Sigmoid colon (tissue), 7 donors: ENCODE measurements at places on chromosomes 7 and 10. TPM values are rescaled to one million over a fixed set of nuclear protein-coding genes. Genes with fewer than 3 reads are reported as not detected.

- H3K36me3 ChIP-seq, result no peaks in the 10 kb centered on the region
- no peak for DNase-seq
- no peaks in the 10 kb centered on the region for H3K27me3 ChIP-seq
Measured at GRCh38 chr10:116998172-116998571, 6.8 kb downstream of the SHTN1 start.

DRGX gene
- total RNA-seq, result not detected

DNA sequence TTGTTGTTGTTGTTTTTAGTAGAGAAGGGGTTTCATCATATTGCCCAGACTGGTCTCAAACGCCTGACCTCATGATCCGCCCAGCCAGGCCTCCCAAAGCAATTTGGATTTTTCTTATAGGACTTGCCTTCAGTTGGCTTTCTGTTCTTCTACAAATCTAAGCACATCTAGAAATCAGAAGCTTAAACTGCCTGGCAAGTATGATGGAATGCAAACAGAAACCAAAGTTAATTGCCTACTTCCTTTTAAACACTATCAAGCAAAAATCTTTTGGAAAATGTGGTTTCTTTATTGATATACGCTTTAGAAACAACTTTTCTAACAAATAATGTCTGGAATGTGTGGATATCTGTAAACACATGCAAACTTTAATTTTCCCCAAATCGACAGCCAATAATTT lies 64.9 kb downstream of the USP6NL start:
- no peaks in the 10 kb centered on the region for H3K27me3 ChIP-seq
- no peak overlapping the region for H3K27ac ChIP-seq
- H3K4me1 ChIP-seq, result peaks cover 4% of the 10 kb centered on the region
- DNase-seq, result no peak

THAP5 gene
- total RNA-seq, result 28.5 TPM

NOBOX gene
- not detected for total RNA-seq

DNA sequence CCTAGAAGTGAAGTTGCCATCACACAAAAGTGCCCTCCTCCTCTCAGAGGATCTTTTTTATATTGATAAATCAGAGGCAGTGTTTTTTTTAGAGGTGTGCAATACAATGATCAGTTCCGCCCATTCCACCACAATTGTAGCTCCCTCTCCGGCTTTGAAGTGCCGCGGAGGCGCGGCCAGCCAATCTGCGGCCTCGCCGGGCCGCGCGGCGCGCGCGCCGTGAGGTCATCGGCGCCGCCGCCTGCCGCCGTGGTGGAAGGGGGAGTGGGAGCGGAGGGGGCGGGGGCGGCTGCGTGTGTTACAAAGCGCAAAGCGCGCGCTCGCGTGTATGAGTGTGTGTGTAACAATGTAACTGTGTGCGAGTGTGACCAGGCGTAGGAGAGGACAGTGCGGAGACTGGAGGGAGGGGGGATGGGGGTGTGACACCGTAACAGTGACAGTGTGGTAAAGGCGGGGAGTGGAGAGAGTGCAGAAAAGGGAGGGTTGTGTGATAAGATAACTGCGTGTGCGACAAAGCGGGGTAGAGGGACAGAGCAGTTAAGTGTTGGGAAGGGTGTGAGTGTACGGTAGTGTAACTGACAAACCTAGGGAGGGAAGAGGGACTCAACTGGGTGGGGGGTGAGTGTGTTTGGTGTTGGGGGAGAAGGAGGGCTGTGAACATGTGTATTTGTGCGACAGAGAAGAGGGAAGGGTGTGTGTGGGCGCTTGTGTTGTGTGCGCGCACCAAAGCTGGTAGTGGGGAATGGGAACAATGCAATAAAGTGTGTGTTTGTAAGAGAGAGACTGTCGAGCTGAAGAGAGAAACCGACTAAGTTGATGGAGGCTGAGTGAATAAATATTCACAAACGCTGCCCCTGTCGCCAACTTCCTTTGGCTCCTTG lies at the start of gene SP8:
TSS of gene SP8 (minus strand) at position 108 of the 881 bp plus-strand sequence. CDS start at position 20, 88 bp downstream.
- H3K4me3 ChIP-seq, result no peak within 1 kb of the TSS
- no peak within 1 kb of the TSS for H3K27ac ChIP-seq
- peaks cover 100% of the 10 kb centered on the region for H3K27me3 ChIP-seq
- no peak for DNase-seq

PDZD8 gene
- total RNA-seq, result 33.9 TPM

DNA sequence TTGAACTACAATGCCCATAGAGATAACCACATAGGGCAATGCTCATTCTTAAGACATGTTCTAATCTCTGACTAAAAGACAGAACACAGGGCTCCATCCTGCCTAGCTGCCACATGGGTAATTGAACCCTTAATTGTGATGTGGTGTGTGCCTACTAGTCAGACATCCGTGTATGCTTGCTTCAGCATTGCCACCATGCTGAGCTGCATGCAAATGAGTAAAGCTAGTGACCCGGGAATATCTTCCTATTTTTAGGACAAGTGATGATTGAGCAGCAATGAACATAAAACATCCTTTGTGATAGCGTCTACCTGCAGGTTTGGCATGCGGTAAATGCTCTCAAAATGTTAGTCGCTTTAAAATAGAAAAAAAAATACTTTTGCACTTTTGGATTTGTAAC lies 115.8 kb downstream of the MAGI2 start:
- DNase-seq, result no peak
- no peak overlapping the region for H3K4me3 ChIP-seq
- no peaks in the 10 kb centered on the region for H3K4me1 ChIP-seq
- no peak overlapping the region for H3K27ac ChIP-seq
- H3K36me3 ChIP-seq, result no peaks in the 10 kb centered on the region
- no peaks in the 10 kb centered on the region for H3K27me3 ChIP-seq

EVX1 gene
- total RNA-seq, result not detected

- H3K4me1 ChIP-seq, result peaks cover 2% of the 10 kb centered on the region
- no peak overlapping the region for H3K4me3 ChIP-seq
- DNase-seq, result no peak
- no peak overlapping the region for H3K27ac ChIP-seq
Measured at GRCh38 chr10:18666810-18667209, 7.6 kb downstream of the ARL5B start.

DNA sequence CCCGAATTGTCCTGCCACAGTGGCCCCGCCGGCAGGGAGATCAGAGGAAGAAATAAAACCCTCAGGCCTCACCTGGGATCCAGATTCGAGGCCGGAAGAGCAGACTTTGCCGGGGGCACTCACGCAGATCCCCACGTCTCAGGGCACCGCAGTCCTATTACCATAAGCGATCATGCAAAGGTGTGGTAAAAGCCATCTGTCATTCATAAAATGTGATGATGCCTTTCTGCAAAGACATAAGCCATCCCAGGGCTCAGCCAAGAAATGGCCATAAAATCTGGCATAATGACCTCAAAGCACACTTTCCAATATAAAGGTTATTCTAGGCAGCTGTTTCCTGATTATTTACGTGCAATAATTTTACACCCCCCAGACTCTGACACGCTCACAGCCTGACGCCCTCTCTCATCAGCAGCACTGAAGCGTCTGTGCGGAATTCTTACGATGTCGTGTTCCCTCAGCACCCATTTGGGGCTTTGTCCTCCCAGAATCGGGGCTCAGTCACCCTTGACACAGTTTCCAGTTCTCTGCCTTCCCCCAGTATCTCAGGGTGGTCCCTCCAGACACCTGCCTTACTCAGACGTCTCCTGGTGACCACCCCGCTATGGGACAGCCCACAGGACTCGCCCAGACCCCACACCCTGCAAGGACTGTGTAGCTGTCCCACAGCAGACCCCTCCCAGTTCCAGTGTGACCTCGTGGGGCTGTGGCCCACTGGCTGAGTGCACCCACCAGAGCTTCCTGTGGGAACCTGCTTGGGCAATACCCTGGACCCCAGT lies 74.3 kb upstream of the FAM20C start:
- no peaks in the 10 kb centered on the region for H3K27me3 ChIP-seq
- peak overlapping the region; percentile 43 for H3K27ac ChIP-seq
- DNase-seq, result peak; percentile 55
- no peaks in the 10 kb centered on the region for H3K36me3 ChIP-seq
- H3K4me1 ChIP-seq, result peaks cover 15% of the 10 kb centered on the region

DNA sequence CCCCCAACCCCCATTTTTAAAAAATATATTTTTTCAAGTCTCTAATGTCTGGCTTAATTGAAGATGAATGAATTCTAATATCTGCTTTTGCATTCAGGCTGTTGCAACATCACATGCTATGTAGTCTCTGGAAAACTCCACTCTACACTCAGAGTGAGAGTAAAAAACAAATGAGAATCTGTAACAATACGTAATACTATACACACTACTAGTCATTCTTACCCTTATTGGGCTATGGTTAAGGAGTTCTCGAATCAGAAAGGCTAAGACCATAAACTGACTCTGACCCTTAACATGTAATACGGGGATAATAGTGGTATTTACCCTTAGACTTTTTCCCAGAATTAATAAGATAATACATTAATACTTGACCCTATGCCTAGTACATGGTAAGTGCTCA lies 42.9 kb upstream of the TMEM168 start:
- H3K4me3 ChIP-seq, result no peak overlapping the region
- H3K4me1 ChIP-seq, result no peaks in the 10 kb centered on the region
- no peaks in the 10 kb centered on the region for H3K27me3 ChIP-seq
- peaks cover 16% of the 10 kb centered on the region for H3K36me3 ChIP-seq

- H3K36me3 ChIP-seq, result peaks cover 6% of the 10 kb centered on the region
- peak overlapping the region; percentile 23 for H3K27ac ChIP-seq
- H3K4me3 ChIP-seq, result no peak overlapping the region
Measured at GRCh38 chr10:475709-476454, 213.6 kb downstream of the DIP2C start.

CLDN3 gene
- 0.71 TPM for total RNA-seq

LIPF gene
- not detected for total RNA-seq

SLC13A1 gene
- total RNA-seq, result not detected

GRCh38 chr7:108026116-108026515 lies 23.2 kb upstream of the LAMB1 start:
- H3K27ac ChIP-seq, result no peak overlapping the region
- H3K27me3 ChIP-seq, result no peaks in the 10 kb centered on the region
- no peaks in the 10 kb centered on the region for H3K4me1 ChIP-seq
- no peaks in the 10 kb centered on the region for H3K36me3 ChIP-seq
- DNase-seq, result no peak
- H3K4me3 ChIP-seq, result no peak overlapping the region

CPVL gene
- 6.6 TPM for total RNA-seq

DNA sequence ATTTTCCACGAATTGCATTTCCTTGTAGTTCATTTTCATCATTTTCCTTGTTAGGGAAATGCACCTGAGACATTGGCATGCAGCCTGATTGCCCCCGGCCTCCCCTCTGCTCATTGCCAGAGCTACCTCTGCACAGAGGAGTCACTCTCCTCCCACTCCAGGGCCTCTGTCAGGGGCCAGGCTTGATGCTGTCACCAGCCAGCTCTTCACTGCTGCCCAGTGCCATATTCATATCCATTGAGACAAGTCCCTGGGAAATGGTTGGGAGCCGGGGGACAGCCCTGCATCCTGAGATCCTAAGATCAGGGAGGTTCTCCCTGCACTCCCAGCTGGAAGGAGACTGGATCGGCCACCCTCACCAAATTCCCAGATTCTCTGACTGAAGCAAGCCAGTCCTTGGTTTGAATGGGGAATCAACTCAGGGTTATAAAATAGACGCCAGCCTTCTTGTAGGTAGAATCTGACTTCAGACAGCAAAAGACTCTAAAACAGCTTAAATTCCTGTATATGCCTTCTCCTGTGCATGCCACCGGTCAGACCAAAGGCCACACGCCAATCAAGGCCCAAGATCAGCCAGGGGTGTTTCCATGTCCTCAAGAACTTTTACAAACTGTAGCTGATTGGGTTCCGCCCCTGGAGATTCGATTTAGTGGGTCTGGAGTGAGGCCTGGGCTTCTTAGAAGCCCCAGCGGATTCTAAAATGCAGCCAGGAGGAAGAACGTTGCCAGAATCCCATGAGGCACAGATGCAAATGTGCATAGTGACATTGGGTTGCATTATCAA lies 86.5 kb downstream of the PARP12 start:
- no peak for DNase-seq
- no peaks in the 10 kb centered on the region for H3K36me3 ChIP-seq
- H3K27ac ChIP-seq, result no peak overlapping the region
- H3K27me3 ChIP-seq, result no peaks in the 10 kb centered on the region

ZNF488 gene
- total RNA-seq, result not detected

GRCh38 chr10:98899018-98899417 lies 336.6 kb downstream of the HPSE2 start:
- H3K4me3 ChIP-seq, result no peak overlapping the region
- no peak for DNase-seq
- H3K36me3 ChIP-seq, result no peaks in the 10 kb centered on the region
- no peak overlapping the region for H3K27ac ChIP-seq
- no peaks in the 10 kb centered on the region for H3K27me3 ChIP-seq
- H3K4me1 ChIP-seq, result no peaks in the 10 kb centered on the region

- no peaks in the 10 kb centered on the region for H3K27me3 ChIP-seq
- no peak overlapping the region for H3K4me3 ChIP-seq
- no peak for DNase-seq
- H3K36me3 ChIP-seq, result no peaks in the 10 kb centered on the region
Measured at GRCh38 chr7:101330011-101330484, 8.4 kb upstream of the IFT22 start.

DYNC1I1 gene
- 37.8 TPM for total RNA-seq

DNA sequence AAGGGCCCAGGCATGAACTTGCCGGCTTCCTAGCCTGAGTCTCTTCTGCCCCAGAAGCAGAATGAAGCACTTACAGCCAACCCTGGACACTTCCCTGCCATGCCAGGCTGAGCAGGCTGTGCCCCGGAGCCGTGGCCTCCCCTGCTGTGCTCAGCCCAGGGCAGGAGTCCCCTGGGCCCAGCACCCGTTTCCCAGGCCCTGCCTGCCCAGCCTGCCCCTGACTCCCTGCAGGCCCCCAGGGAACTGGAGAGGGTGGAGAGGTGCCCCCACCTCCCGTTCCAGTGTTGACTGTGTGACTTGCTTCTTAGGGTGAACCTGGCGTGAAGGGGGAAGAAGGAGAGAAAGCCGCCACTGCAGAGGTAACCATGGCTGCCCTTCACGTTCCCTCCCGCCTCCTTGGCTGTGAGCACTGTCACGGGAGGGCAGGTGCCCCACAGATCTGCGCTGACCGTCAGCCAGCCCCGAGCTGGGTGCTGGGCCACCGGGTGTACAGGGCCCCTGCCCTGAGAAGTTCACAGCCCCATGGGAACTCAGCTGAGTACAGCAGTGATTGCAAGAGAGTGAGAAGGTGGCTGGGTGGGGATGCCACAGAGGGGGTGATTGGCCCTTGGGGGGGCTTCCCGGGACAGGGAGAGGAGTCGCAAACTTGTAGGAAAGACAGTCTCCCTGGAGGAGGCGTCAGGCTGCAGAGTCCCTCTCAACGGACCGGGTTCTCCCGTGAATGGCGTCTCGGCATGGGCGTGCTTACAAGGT lies 75.9 kb downstream of the MYL10 start:
- no peak overlapping the region for H3K27ac ChIP-seq
- peaks cover 3% of the 10 kb centered on the region for H3K27me3 ChIP-seq
- H3K4me3 ChIP-seq, result no peak overlapping the region
- peak; percentile 61 for DNase-seq
- no peaks in the 10 kb centered on the region for H3K36me3 ChIP-seq
- no peaks in the 10 kb centered on the region for H3K4me1 ChIP-seq

GRCh38 chr10:12350167-12350872 lies 973 bp downstream of the CAMK1D start:
- peak; percentile 72 for DNase-seq
- no peaks in the 10 kb centered on the region for H3K27me3 ChIP-seq
- no peaks in the 10 kb centered on the region for H3K4me1 ChIP-seq
- peak overlapping the region; percentile 93 for H3K27ac ChIP-seq

GRCh38 chr7:37180828-37181549 lies 267.7 kb downstream of the ELMO1 start:
- no peaks in the 10 kb centered on the region for H3K4me1 ChIP-seq
- H3K36me3 ChIP-seq, result no peaks in the 10 kb centered on the region
- no peaks in the 10 kb centered on the region for H3K27me3 ChIP-seq
- H3K27ac ChIP-seq, result no peak overlapping the region

FBXL13 gene
- total RNA-seq, result 2.5 TPM

GRCh38 chr10:87658858-87659555 lies 671 bp upstream of the PAPSS2 start:
- no peaks in the 10 kb centered on the region for H3K36me3 ChIP-seq
- H3K27me3 ChIP-seq, result no peaks in the 10 kb centered on the region
- H3K4me1 ChIP-seq, result peaks cover 13% of the 10 kb centered on the region
- no peak for DNase-seq
